Ascending aorta (tissue), 2 donors: ENCODE measurements at places on chromosomes 2 and 18.

DNA sequence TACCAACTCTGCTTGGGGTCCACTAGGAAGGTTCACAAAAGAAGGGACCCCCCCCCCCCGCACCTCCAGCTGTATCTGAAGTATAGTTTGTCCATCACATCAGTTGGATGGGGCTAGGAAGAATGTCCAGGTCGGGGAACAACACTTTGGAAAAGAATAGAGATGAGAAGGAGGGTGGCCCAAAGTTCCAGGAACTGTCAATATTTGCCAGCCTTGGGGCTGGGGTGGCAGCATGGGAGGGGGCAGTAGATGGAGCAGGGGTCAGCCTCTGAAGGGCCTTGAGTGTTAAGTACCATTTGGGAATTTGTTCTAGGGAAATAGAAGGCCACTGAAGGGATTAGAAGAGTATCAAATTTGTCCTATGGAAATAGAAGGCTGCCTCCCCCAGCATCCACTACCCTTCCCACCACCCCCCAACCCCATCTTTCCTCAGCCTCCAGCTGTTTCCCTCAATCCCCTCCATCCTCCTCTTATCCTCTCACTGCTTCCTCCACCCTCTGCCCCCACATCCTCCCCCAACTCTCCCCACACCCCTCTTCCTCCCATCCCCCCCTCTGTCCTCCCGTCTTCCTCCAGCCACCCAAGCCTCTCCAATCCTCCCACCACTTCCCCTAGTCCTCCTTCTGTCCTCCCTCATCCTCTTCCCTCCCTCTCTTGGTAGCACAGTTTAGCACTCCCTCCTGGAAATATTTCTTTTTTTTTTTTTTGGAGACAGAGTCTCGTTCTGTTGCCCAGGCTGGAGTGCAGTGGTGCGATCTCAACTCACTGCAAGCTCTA is 2.0 kb upstream of the KIDINS220 start:
- DNase-seq: no peak

GRCh38 chr18:48066225-48066652 is 135.8 kb upstream of the SMAD2 start:
- DNase-seq: no peak

- no peak for DNase-seq
Observed at GRCh38 chr2:48268671-48269070, 261.3 kb upstream of the STON1 start.

DNA sequence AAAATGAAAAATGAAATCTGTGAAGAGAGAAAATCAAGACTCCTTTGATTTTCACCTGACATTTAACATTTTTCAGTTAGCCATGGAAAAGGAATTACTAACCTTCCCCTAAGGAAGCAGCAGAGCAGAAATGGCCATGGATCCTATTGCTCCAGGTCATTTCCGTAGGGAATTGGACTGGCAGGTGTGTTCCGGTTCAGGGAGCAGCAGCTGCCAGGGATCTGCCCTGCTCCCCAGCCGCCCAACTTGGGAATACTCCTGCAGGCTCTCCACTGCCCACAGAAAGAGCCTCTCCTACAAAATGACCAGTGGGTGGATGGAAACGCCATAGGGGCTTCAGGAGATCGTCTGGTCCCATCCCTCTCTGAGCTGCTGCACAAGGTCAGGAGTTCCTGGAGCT is 86.0 kb upstream of the MAPK4 start:
- no peak for DNase-seq
